Lower leg skin (tissue), 4 donors: ENCODE measurements at places on chromosomes 4 and X. TPM values are rescaled to one million over a fixed set of nuclear protein-coding genes. Genes with fewer than 3 reads are reported as not detected.

- no peak for DNase-seq
Observed at GRCh38 chr4:89625599-89626293, 211.2 kb downstream of the SNCA start.

GRCh38 chr4:116118221-116118620 is 967.2 kb downstream of the TRAM1L1 start:
- no peak for DNase-seq

DNA sequence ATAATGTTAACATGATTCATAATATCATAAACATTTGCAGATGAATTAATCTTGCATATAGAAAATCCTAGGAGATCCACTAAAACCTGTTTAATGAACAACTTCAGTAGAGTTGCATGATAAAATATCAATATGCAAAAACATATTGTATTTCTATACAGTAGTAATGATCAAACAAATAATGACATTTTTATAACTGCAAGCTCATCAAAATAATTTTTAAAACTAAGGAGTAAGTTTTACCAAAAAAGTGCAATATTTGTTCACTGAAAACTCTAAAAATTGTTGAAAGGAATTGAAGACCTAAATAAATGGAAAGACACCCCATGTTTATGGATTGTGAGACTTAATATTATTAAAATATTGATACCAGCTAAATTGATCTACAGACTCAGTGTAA is 15.9 kb upstream of the GPRASP2 start:
- DNase-seq = no peak

GRCh38 chr4:108029016-108029720 is 39.5 kb downstream of the HADH start:
- DNase-seq = no peak

- DNase-seq = peak; percentile 98
Observed at GRCh38 chr4:76949276-76950051, at the start of gene SEPTIN11. Gene SEPTIN11, plus strand, starts transcription at chr4:76949752. Its CDS starts 152 bp downstream, at chr4:76949904.

- DNase-seq = no peak
Observed at GRCh38 chrX:87813566-87813965, 296.0 kb downstream of the KLHL4 start.

GRCh38 chr4:13263967-13264525 is 220.1 kb downstream of the RAB28 start:
- DNase-seq = no peak

- no peak for DNase-seq
Observed at GRCh38 chrX:10395643-10396042, 224.7 kb downstream of the MID1 start.

DNA sequence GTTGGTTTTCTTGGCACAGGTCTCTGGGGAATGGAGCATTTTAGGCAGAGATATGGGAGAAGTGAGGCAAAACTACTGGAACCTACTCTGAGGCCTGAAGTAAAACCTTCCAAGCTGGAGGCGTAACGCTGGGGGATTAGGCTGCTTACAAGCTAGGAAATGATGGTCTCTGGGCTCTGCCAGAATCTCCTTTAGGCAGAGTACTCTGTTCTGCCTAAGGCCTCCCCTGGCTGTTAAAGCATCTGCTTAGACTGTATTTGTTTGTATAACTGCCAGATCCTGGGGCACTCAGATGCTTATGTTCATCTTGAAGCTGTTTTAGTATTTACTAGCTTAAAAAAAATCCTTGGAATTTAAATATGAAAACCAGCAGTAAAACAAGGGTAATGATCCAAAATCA is 822.2 kb downstream of the RPA4 start:
- no peak for DNase-seq

DNA sequence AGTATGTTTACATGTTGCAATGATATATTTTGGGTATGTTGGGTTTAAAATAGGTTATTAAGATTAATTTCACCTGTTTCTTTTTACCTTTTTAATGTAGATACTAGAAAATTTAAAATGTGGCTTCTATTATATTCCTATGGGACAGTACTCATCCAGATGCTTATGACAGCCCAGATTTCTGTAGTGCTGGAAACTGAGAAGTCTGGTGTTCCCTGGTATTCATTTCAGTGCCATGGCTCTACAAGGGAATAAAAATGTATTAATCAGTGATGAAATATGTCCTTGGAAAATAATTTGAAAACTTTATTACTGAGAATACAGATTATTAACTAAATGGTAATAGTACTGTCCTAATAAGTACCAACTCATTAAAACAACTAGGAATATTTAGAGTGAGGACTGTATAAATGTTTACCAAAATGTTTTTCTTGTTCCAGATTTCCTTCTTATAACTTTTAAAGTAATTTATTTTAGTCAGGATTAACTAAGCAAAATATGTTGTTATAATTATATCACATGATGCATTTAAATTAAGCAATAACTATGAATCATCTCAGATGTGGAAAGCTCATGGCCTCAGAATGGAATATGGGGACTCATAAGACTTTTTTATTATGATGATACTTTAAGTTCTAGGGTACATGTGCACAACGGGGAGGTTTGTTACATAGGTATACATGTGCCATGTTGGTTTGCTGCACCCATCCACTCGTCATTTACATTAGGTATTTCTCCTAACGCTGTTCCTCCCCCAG is 25.3 kb downstream of the ARHGAP24 start:
- no peak for DNase-seq

GRCh38 chr4:189060104-189060503 is 880.6 kb upstream of the FRG1 start:
- DNase-seq = no peak

- DNase-seq = no peak
Observed at GRCh38 chr4:20367446-20367845, 115.7 kb downstream of the SLIT2 start.

- no peak for DNase-seq
Observed at GRCh38 chr4:10762561-10762960, 78.0 kb upstream of the CLNK start.

- DNase-seq = peak; percentile 97
Observed at GRCh38 chrX:131704136-131704695, 160.3 kb downstream of the OR13H1 start.

GRCh38 chrX:47644557-47645091 is 5.7 kb downstream of the ELK1 start:
- DNase-seq = no peak

GRCh38 chrX:115038406-115038805 is 21.0 kb upstream of the IL13RA2 start:
- DNase-seq = no peak

- no peak for DNase-seq
Observed at GRCh38 chr4:83025563-83025962, 9.4 kb upstream of the COPS4 start.

DNA sequence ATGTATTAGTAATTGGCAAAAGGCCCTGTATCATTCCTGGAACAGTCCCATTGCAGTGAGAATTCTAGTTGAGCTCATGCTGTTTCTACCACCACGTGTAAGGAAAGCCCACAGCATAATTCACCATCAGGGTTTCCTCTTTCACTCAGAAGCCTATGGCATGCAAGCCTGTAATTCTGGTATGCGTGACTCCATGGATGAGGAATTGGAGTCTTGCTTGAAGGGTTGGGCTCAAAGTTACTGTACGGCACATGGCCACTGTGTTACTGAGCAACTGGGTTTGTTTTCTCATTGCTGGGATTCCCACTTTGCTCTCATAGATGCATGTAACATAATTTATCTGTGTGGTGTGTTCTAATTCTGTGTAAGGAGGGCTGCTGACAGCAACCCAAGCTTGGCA is 132.3 kb upstream of the NR3C2 start:
- DNase-seq = no peak

GRCh38 chr4:79964400-79965211 is 108.4 kb downstream of the ANTXR2 start:
- DNase-seq = no peak

DNA sequence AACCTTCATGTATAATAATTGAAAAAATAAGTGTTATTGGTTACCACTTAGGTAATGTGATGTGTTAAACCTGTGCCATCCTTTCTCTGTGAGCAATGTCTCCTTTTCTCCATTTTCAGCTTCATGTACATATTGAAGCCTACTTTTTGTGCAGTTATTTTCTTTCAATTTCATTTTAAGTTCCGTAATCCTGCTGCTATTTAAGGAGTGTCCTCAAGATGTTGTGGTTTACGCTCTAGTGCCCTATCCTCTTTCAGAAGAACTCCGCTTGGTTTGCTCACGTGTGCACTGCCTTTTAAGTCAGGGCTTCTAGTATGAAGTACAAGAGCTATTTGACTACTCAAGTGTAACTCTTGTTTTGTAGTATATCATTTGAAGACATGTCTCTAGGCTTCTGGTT is 2253.2 kb upstream of the TENM3 start:
- no peak for DNase-seq

GRCh38 chr4:176425035-176425434 is 105.3 kb downstream of the SPCS3 start:
- DNase-seq = no peak

DNA sequence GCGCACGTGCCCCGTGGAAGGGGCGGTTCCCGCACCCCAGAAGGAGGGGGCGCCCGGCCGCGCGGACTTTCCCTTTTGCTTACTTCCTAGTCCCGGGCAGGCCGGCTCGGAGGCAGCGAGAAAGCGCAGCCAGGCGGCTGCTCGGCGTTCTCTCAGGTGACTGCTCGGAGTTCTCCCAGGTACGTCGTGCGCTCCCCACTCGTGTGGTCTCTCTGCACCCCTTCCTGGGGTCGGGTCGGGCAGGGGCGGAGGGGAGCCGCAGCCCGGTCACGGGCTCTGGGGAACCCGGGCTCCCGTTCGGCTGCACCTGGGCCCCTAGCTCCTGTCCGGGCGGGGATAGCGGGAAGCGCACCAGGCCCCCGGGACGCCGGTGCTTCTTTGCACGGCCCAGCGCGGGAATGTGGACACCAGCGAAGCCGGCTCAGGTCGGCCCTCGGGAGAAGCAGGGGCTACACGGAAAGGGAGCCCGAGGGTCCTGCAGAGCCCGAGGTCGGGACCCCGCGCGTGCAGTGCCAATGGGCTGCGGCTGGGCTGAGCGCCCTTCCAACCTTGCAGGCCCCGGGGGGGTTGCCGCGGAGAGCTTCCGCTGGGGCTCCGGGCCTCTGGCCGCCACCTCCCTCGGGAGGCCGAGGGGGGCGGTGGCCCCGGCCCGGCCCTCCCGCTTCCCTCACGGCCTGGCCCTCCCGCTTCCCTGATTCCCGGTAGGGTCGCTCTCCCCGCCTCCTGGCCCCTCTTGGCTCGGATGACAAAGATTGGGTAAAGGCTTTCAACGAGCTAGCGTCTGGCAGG is at the start of gene TLR2:
TSS of gene TLR2 (plus strand) at position 99 of the 789 bp plus-strand sequence. CDS start 18,628 bp downstream, outside the sequence.
- peak; percentile 92 for DNase-seq

- DNase-seq = peak; percentile 12
Observed at GRCh38 chrX:102934624-102935023, 2.4 kb upstream of the RAB40AL start.

- no peak for DNase-seq
Observed at GRCh38 chr4:3801931-3802550, 35.9 kb downstream of the ADRA2C start.

- DNase-seq = no peak
Observed at GRCh38 chrX:140687706-140688105, 21.9 kb upstream of the LINC00632 start.

DNA sequence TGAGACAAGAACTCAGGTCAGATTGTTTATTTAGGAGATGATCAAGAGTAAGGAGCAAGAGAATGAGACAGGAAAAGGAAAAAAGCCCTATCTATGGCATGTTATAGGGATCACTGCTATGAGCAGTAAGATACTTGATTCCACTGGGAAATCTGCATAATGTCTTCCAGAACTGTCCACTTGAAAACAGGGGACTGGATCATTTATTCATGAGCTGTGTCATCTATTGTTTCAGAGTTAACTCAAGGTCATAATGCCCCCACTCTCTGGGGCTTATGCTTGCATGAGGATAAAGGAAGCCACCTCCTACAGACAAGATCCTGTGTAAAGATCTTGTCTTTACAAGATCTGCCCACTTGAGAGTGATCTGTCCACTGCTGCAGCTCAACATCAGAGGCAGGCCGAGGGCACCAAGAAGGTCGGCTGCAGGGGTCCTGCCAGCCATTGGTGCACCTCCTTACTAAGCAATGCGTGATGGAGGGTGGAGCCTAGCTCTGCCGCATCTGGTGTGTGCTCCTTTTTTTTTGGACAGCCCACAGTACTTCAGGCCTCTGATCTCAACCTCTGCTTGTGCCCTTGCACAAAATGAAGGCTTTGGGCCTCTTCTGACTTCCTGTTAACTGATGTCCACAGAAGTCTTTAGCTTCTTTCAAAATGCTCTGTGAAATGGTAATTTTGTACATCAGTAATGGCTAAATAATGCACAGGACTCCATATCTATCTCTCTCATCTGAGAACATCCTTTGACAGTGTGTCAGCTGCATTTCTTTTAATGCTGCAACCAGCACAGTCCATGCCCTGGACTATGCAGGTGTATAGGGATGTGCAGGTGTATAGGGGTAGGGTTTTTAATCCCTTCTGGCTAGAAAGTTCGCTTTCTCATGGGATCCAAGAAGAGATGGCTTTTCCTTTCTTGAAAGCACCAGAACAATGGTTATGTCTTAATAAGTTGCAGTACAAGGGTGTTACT is 95.9 kb upstream of the TRPC3 start:
- no peak for DNase-seq

- no peak for DNase-seq
Observed at GRCh38 chr4:105352826-105353225, 121.0 kb downstream of the PPA2 start.

DNA sequence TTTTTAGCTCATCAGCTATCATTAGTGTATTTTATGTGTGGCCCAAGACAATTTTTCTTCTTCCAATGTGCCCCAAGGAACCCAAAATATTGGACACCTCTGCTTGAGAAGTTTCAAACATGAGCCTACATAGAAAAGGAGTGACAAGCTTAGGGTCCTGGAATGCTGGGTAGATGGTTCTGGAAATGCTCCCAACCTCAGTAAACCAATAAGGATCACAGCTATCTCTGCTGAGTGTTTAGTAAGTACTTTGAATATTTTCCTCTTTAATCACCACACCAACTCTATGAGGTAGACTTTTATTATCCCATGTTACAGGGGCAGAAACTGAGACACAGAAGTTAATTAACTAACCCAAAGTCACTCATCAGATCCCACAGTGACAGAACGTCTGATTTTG is 164.9 kb upstream of the KLF3 start:
- no peak for DNase-seq

- no peak for DNase-seq
Observed at GRCh38 chrX:53713987-53714579, 27.6 kb upstream of the HUWE1 start.

- DNase-seq = no peak
Observed at GRCh38 chrX:41858161-41858775, 65.1 kb downstream of the CASK start.

CEP44 gene
- 12.4 TPM for total RNA-seq

SMIM43 gene
- total RNA-seq = not detected

MSANTD1 gene
- 0.19 TPM for total RNA-seq

IL2 gene
- total RNA-seq = not detected

GLRA3 gene
- total RNA-seq = 0.04 TPM

KLKB1 gene
- total RNA-seq = not detected

ASB12 gene
- not detected for total RNA-seq

PLAC8 gene
- 0.88 TPM for total RNA-seq

GYG2 gene
- total RNA-seq = 7.7 TPM

ITIH6 gene
- not detected for total RNA-seq

SRP72 gene
- 50.6 TPM for total RNA-seq
